ENCODE measurements at places on chromosomes 6 and 20.

GRCh38 chr6:99833034-99833433 lies 161.0 kb downstream of the MCHR2 start:
- DNase-seq: no peak

DNA sequence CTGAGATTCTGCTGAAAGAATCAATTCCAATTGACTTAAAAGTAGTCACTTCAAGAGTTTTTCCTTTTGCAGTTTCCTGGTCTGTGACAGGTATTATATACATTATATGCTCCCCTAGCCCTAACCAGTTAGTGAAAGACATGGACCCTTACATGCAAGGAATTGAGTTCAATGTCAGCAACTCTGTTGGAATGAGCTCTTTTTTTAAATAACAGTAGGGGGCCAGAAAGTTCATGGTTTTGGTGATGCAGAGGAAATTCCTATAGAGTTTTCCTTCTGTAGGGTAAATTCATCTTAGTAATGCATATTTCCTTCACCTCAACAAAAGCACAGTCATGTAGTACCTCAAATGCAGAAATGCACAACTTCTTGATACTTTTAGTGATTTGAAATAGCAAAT lies 172.2 kb downstream of the KIF6 start:
- DNase-seq: no peak

DNA sequence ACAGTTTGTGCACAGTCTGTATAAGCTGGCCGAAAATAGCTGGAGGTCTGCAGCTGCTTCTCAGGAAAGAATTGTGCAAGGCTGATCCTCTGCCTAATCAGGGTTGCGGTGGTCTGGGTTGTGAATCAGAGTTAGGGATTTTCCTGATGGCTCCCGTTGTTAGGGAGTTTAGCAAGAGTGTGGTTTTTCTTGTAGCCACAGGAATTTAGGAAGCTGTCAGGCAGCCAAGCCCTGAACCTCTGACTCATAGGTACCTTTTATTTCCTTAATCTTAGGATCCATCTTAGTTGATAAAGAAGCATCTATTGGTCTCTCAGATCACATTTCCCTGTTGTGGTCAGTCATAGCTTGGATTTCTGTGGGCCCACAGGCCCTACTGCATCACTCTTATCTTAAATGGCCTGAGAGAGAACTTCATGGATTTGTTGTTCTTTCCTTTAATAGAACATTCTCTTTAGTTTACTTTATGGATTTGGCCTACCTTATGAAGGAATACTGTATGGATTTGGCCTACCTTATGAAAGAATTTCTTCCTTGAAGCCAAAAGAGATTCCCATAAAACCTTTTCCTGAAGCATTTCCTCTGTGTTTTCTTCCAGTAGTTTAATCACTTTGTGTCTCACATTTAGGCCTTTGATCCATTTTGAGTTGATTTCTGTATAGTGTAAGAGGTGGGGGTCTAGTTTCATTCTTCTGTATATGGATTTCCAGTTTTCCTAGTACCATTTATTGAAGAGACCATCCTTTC lies 10.3 kb downstream of the KIF25 start:
- no peak for DNase-seq

DNA sequence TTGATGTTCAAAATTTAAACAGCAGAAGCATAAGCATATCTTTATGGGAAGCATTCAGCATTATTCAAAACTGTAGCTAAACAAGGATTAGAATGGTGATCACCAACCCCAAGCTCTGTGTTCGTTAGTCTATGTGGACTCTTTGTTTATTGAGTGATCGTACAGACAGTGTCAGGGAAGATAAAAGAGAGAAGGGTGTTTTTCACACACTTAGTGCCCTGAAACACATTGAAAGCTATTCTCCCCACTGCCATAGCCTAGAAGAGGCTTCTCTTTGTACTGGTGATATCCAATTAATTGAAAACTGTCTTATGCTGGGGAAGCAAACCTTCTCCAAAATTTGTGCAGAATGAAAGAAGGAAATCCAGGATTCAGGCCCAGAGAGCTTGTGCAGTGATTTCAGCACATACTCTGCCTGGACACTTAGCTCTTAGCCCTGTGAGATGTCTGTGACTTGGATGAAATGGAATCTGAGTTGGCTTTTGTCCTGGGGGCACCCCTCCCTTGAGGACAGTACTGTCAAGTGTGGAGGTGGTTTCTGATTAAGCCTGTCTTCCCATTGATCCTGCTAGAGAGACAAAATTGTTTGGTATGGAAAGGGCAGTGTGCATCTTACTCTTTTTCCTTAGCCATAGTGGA lies 125.7 kb upstream of the MTHFD1L start:
- no peak for DNase-seq

DNA sequence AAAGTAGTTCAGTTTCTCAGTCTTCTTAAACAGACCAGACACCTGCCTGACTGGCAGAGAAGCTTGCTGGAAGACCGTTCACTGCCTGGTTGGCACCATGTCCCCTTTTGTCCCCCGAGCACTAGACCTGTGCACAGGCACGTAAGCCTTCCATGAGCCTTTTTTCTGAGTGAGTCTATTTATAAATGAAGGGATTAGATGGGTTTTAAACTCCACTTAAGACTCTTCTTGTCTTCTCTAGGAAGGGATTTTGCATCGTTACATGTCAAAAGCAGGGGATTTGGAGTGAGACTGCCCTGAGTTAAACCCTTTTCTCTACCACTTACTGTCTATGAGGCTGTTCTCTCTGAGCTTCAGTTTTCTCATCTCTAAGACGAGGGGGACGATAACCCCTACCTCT lies 37.6 kb downstream of the STK35 start:
- no peak for DNase-seq

DNA sequence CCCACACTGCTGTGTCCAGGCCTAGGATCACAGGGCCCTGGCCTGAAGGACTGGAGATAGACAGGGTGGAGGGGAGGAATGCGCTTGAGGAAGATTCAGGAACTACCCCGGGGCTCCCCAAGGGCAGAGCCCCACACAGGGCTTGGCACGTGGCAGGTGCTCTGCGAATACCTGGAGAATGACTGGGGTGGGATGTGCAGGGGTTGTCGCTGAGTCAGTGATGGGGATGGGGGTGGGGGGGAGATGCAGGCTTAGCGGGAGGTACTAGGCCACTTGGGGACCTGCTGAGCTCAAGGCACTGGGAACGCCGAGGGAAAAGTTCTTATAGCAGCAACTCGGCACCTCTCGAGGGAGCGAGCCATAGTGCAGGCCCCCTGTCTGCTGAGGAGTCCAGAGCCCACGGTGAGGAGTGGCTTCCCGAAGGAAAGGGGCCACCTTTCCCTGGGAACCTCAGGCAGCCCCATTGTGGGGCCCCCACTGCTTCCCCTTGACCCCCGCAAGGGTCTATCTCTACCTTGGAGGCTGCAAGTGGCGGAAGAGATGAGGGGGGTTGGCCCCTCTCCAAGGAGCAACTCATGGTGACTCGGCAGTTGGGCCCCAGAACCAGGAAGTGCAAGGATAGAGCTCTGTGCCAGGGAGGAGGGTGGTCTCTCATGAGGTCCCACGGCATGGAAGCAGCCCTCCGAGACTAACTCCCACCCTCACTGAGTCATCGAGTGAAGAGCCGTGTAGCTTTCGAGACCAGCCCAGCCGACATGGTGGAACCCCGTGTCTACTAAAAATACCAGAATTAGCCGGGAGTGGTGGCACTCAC lies 33.1 kb downstream of the SRC start:
- no peak for DNase-seq

DNA sequence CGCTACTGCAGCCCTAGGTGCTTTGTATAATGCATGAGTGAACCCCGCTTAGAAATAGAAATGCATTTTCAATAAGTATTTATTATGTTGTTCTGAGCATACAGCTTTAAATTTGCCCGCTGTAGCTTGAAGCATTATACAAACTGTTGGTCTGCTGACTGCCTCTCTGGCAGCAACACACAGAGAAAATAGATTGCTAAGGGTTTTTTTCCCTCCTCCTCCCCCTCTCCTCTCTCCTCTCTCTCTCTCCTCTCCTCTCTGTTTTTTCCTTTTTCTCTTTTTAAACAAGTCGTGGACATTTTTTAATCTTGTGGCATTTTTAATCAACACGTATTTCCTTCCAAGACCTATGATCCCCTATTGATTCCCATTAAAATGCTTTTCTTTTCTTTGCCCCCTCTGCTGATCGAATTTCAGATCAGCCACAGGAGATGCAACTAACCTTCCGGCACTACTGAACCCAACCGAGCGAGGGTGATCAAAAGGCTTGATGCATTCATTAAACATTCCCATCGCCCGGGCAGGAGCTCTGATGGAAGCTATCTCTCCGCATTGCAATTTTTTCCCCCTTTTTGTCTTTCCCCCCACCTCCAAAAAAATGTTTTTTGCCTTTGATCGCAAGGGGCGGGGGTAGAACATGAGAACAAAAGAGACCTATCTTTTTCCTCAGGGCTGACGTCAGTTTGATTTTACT lies 90.7 kb upstream of the ARID1B start:
- peak; percentile 43 for DNase-seq

DNA sequence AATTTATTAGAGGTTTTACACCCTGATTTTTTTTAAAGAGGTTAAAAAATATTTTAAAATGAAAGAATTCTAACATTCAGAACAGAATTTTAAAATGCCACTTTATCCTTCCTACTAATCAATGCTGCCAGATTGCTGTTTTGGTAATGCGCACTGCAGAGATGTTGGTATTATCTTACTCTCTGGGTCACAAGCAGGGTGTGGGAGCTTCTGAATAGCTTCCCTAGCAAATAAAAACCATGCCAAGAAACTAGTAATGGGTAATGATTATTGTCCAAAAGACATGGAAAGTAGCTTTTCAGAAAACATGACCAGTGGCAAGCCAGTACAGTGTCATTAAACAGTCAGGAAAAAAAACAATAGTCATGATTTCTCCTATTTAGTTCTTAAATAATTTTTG lies 205.4 kb downstream of the TPBG start:
- DNase-seq: no peak

GRCh38 chr6:37576336-37576737 lies 76.6 kb upstream of the CCDC167 start:
- no peak for DNase-seq
